ENCODE measurements at places on chromosomes 3 and 15.

GRCh38 chr15:99164119-99164518, 59.2 kb downstream of the SYNM start:
- DNase-seq = no peak

- no peak for DNase-seq
Observed at GRCh38 chr3:131079086-131079485, 52.4 kb downstream of the NEK11 start.

DNA sequence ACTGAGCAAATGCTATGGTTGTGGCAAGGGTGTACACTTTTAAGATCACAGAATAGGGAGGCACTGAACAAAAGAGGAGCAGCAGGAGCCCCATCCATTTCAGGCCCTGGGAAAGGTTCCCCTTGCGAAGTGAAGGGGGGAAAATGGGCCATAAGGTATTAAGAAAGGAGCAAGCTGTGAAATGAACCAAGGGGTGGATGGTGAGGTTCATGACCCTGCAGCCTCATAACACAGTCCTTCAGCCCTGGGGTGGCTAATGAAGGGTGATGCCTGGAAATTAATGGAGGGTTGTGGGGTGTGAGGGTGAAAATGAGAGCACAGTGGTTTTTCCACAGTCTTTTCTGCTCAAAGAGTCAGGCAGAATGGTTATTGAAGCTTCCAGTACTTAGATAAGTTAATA, 150.1 kb downstream of the PDZRN3 start:
- no peak for DNase-seq

- DNase-seq = peak; percentile 73
Observed at GRCh38 chr15:65101411-65101890, 13.5 kb downstream of the UBAP1L start.

DNA sequence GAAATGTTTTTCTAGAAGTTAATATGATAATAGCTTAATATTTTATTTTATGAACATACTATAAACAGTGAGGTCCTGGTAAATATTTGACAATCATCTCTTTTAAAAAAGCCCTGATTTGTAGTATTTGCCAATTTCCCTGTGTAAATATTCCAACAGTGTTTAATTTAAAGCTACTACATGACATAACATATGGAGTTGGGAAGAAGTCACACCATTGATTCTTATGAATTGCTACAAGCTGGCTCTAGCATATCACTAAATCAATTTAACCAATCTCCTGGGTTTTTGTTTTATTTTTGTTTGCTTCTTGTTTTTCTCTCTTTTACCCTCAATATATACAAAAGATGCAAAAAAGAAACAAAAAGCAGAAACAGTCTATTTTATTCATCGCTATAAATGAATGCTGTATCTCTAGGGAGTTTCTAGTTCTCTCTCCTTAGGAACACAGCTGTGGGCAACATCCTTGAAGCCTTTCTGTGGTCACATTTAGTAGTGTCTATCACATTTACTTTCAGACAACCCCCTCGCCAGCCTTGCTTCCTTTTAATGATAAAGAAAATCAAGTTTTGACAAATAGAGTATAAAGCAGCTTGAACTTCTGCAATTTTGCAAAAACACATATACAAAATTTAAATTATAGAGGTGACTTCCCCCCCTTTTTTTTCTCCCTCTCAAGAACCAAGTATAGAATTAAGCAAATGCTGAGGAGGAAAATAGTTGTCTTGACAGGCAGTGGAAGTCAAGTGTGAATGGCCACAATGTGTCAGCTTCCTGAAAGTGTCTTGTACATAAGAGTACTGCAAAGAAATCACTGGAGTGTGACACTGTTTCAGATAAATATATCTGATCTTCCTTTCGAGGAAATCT, 21.4 kb downstream of the CCR1 start:
- DNase-seq = no peak

DNA sequence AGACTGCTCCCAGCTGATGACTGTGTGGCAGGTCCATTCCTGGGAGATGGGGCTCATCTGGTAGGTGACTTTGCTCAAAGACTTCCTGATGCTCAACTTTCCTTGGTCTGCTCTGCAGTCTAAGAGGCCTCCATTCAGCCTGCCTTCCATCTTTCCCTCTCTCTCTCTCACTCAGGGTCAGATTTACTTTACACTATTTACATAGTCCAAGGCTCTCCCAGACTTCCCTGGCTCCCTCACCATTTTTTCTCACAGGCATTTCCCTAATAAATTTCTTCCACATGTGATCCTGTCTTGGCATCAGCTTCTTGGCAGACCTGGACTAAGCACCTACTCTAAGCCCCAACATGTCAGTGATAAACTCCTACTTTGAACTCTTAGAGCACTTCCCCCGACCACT, 13.0 kb upstream of the PCCB start:
- DNase-seq = no peak

GRCh38 chr3:190381441-190381840, 6.5 kb upstream of the CLDN16 start:
- no peak for DNase-seq

- no peak for DNase-seq
Observed at GRCh38 chr3:116453666-116454346, 8.5 kb upstream of the LSAMP start.

GRCh38 chr3:40229963-40230362, 79.5 kb upstream of the EIF1B start:
- DNase-seq = no peak

GRCh38 chr3:195796795-195797194, 14.9 kb downstream of the MUC4 start:
- DNase-seq = no peak

Data from H1 (cell line).